ENCODE measurements at places on chromosomes 11 and 22.

DNA sequence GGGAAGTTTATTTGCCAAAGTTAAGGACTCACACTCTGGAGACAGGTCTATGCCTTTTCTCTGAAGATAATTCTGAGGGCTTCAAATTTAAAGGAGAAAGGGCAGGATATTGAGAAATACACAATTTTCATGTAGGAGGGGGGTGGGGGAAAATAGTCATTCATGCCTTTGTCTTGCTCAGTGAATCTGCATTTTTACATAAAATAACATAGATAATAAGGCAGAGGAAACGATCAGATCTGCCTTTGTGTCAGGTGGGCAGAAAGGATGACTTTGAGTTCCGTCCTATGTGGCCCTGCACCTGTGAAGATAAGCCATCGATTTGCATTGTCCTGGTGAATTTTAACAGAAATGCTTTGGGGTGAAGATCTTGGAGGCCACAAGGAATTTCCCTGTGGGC lies 76.8 kb downstream of the SC5D start:
- DNase-seq, result no peak

GRCh38 chr22:30596886-30597285 lies 5.2 kb upstream of the PES1 start:
- no peak for DNase-seq

DNA sequence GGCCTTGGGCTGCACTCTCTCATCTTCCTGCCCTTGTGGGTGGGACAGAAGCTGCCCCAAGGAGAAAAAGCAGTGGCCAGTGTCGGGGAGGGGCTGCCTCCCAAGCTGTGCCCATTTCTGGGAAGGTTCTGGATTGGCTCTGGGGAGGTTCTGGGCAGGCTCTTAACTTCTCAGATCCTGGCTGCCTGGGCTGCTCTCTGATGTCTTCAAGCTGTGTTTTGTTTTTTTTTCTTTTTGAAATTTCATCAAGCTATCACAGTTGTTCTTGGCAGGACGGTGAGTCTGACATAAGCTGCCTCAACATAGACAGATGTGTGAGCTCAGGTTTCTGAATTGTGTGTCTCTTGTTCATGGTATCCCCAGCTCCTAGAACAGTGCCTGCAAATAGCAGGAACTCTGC lies 1032.0 kb downstream of the BRD1 start:
- no peak for DNase-seq

- DNase-seq, result no peak
Measured at GRCh38 chr11:95358511-95359340, 127.7 kb upstream of the SESN3 start.

DNA sequence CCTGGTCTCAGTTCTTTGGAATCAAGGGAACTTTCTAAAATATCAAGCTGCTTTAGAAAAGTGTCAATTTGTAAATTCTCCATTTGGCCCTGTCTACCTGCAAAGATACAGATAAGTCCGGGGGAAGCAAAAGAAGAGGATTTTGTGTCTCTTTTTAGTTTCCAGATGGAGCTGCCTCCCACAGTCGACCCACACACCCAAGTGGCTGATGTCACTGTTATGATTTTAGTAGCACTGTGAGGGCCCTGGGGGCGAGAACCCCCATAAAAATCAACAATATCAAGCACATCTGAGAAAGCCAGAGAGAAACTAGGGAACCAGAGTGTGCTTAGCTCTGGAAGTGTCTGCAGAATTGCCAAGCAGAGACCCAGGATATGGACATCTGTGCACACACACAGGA lies 212.7 kb downstream of the LARGE1 start:
- DNase-seq, result no peak

DNA sequence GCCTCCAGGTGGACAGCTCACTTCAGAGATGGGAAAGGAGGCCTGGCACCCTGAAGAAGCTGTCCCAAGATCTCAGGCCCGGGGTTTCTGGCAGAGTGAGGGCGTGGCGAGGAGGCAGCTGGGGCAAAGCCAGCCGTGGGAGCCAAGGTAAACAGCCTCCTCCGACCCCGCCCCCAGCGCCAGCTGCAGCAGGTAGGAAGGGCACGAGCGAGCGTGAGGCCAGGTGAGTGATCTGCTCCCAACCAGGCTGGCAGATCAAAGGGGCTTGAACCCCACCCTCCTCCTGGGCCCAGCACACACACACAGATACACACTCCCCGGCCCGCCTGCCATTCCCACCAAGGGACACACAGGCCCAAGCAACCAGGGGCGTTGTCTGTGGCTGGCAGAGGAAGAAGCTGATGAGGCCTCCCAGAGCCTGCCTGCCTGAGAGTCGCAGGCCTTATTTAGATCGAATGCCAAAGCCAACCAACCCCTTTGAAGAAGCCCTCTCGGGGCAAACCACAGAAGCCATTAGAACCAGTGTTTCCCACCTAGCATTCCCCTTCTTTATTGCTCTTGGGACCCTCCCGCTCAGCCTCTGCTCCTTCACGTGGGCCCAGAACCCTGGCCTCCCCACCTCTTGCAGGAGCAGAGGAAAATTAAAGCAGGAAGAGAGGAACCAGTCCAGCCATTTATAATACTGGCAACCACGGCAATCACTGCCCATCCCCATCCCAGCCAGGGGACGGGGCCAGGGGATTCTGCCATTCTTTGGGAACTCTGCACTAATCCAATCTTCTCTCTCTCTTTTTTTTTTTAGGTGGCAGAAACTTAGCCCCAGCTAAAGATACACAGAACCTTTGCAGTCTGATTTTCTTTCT lies 5.0 kb downstream of the PDGFB start:
- no peak for DNase-seq

DNA sequence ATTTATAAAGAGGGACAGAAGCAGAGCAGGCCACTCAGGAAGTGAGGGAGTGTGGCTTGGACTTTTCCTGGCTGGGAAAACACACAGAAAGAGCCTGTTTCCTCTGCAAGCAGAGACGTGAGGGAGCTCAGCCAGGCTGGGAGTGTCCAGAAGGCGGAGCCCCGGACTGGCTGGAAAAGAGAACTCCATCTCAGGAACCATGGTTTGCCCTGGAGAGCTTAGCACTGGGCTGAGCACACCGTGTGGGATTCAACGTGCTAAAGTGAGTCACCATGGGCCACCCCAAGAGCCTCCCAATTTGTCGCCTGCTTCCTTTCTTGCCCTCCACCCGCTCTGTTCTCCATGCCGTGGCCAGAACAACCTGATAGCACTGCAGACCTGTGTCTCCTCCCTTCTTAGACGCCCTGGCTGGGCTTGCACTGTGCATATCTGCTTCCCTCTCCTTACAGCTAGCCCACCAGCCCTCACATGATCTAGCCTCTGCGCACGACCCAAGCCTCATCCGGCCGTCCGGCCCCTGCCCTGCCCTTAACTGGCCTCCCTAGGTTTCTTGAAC lies 51.8 kb downstream of the GALNT18 start:
- DNase-seq, result no peak

DNA sequence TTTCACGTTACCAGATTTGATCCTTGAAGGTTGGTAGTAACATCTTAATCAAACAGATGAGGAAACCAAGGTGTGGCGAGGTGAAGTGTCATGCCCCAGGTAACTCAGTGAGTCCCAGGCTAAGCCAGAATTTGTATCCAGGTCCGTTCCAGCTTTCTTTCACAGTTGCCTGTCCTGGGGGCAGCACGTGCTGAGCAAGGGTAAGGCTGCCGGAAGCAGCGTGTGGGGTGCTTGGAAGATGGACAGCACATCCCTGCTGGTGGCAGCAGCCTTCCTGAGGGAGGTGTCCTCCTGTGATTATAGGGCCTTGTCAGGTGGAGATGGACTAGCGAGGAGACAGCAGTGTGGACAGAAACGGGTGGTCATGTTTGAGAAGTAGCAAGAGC lies 50.9 kb downstream of the TRIOBP start:
- no peak for DNase-seq
